Stimulated activated CD8-positive, alpha-beta memory T cell treated with anti-CD3 and anti-CD28 coated beads, Interleukin-4, amount 100 ng/mL, for 1 hour (primary cell): ENCODE measurements at places on chromosomes 1 and 21.
A peak's percentile ranks its signal among the peaks of the same experiment; 100 is the strongest.

- DNase-seq = no peak
Measured at GRCh38 chr1:70556541-70556940, 145.5 kb downstream of the CTH start.

DNA sequence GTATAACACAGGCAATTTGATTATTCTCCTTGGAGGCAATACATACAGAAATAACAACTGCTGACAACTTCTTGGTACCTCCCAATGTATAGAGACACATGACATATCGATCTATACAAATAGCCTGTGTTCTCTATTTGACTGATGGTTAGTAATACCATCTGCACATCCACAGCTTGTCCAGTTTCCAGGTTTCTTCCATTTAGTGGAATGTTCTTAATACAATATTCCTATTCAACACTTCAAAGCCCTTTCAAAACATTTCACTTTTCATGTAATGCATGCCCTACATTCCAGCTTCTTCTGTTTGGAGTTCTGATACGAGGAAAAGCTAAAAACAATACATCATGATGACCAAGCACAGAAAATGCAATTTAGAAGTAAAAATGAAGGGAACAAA, 37.0 kb upstream of the GORAB start:
- DNase-seq = no peak

DNA sequence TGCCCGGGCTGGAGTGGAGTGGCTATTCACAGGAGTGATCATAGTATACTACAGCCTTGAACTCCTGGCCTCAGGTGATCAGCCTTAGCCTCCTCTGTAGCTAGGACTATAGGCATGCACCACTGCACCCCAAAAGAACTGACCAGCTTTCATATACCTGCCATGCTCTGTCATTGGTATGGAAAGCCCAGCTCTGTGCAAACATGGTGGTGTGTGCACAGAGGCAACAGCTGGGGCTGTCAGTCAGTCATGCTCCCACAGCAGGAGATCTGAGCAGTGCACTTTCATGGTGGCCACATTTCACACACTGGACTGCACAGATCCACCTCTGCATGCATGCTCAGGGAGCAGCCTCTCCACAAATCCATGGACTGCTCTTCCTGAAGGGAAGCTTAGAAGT, 8.8 kb upstream of the JAK1 start:
- no peak for DNase-seq

DNA sequence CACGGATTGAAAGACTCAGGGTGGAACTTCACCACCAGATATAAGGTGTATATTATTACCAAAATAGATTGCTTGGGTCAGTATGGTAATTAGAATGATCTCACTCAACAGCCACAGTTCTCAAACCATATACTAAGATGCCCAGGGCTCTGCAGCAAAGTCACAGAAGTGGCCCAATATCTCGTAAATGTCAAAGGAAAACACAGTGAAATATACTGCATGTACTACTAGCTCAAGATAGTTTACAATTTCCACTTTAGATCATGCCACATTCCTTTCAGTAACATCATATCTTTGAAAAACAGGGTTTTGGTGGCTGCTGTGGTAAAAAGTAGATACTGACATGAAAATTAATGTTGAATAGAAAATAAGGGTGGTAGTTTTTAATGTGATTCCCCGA, 180.3 kb upstream of the ATP1B1 start:
- no peak for DNase-seq

DNA sequence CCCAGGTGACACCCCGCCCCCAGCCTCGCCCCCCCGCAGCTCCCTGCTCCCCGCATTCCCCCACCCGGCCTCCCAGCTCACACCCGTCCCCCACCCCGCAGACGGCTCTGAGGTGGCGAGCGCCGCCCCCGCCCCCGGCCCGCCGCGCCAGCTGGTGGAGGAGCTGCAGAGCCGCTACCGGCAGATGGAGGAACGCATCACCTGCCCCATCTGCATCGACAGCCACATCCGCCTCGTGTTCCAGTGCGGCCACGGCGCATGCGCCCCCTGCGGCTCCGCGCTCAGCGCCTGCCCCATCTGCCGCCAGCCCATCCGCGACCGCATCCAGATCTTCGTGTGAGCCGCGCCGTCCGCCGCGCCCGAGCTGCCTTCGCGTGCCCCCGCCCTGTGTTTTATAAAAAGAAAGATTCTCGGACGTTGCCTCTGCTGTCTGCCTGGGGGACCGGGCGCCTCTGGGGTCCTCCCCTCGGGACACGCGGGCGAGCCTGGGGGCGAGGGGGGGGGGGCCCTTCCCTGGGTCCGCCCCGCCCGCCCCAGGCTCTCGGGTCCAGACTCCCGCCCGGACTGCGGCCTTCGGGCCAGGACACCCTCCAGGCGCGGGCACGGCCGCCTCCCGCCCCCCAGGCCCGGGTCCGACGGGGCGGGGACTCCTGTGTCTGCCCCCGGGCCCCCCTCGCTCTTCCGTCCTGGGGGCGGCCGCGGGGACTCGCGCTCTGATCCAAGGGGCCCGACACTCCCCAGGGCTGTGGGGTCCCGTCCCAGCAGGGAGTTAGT, 1.6 kb upstream of the MMP23B start:
- peak; percentile 77 for DNase-seq

DNA sequence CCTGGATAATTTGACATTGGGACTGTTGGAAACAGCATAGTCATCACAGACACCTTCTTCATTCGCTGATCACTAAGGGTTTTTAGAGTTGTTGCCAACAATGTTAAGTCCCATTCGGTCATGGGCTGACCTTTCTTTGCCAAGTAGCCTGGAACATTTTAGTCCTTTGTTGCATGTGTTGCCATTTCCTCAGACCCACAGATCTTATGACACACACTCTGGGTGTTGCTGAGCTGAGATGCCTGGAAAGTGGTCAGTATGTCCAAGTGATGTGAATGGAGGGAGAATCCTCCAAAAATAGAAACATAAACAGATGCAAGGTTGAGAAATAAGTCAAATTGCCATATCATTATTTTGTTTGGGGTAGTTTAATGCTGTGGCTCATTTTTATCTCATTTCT, 61.5 kb upstream of the GJA5 start:
- no peak for DNase-seq

DNA sequence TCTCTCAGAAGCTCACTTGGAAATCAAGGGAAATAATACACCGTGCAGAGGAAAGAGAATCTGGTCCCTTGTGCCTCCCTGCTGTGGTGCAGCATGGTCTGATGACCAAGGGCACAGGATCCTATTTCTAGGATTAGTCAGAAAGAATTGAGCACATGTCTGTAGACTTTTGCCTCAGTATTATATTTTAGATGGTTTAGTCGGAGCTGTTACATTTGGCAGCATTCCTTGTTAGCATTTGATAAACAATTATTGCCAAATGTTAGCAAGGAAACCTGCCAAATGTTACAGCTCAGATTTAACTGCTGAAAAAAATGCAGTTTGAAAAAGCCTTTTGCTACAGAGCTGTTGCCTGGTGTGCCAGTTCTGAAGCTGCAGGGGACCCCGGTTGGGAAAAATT, 183.5 kb upstream of the DPYD start:
- no peak for DNase-seq

DNA sequence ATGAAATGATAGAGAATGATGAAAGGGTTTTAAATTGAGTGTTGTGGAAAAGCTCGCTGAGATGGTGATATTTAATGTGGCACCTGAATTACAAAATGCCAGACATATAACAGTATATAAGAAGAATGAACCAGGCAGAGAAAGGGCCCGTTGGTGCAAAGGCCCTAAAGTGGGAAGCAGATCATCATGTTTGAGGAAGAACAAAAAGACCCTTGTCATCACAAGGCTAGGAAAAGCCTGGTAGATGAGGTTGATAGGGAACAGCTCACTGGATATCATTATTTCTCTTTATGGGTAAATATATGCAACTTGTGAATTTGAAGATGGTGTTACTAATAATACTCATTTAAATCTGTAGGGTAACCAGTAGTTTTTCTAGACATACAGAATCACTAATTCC, 11.0 kb downstream of the RAP1A start:
- no peak for DNase-seq

DNA sequence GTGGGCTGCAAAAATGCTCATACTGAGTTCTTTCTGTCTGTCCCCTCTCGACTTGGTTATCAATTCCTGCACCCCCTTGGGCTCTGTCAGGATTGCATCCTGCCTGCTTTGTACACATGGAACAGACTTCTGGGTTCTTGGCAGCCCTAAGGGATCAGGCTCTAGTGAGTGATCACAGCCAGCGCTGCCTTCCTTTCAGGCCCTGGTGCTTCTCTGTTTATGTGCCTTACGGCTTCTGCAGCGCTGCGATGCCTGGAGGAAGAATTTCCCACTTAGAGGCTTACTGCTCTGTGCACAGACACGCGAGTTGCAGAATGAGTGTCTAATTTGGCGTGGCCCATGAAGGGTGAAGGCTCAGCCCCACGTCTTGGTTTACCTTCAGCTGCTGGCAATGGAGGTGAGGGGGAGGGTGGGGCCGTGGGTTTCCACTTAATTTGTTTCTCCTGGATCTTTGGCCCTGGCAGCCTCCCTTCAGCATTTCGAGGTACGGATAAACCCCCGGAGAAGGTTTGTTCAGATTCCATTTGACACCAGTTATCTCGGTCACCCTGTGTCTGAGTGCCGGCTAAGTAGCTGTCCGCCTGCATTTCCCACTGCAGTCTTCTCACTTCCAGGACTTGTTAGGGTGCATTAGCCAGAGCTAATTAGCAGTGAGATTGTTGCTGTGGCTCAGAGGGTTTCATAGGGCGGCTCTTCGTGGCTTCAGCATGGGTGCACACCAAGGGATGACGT, 227.3 kb downstream of the DYRK1A start:
- no peak for DNase-seq
